ENCODE measurements at places on chromosomes 3 and 15.

GRCh38 chr15:88902221-88902835, 7.0 kb upstream of the HAPLN3 start:
- DNase-seq: no peak

- no peak for DNase-seq
Observed at GRCh38 chr15:58517252-58517681, 85.5 kb downstream of the LIPC start.

DNA sequence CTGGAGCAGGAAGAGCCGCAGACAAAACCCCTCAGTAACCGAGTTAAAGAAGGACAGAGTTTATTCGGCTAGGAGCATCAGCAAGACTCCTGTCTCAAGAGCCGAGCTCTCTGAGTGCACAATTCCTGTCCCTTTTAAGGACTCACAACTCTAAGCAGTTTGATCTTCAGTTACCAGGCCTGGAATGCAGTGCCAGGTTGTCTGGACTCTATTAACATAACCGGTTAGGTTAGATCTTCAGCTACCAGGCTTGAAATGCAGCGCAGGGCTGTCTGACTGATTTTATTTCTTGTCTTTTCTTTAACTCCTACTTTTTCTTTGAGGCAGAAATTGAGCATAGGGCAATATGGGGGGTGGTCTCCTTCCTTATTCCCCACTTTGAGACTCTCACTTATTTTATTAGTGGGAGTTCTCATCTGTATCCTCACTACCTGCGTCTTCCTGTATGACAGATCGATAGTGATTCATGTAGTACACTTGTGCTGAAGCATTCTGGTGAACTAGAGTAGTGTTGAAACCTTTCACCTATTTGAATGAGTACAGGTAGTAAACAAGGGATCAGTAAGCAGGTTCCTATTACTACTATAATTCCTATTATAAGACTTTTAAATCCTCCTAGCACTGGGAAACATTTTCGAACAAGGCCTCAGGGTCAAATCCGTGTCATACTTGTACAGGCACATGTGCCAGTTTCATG, 325.0 kb downstream of the CGGBP1 start:
- DNase-seq: no peak

DNA sequence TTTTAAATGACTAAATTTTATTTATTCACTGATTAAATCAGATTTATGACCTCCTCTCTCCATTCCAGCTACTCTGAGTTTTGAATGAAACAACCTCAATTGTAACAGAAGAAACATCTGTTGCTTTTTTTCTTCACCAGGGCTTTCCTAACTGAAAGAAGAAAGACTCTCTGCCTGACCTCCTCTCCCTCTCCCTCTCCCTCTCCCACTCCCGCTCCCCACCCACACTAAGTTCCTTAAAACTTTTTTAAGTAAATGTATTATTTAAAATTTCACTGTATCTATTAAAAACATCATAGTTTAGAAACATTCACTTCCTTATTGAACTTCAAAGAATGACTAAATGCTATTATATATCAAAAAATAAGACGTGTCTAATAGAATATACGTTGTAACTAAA, 122.0 kb downstream of the TFDP2 start:
- no peak for DNase-seq
